ENCODE measurements at places on chromosomes 2 and 18.

DNA sequence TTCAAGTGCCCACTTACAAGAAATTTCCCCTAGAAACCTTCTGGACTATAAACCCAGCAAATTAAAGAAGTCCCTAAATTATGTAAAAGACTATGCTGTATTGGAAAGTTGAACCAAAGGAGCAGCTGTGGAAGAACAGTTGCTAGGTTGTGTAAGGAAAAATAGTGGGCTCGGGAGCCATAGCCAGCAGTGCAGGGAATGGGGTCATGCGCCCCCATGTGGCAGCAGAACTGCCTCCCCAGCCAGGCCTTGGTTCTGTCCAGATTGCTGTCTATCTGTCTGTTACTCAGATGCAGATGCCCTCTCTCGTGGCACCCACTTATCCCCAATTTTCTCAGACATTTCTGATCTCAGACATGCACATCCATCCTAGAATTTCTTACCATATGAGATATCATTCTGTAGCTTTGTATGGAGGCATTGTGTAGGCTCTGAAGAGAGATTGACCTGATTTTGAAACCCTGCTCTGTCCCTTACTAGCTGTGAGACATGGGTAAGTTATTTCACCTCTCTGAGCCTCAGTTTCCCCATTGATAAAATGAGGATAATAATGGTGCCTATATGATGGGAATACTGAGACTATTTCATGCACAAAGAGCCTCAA is 258.3 kb downstream of the SS18 start:
- DNase-seq, result no peak

- DNase-seq, result no peak
Measured at GRCh38 chr2:156340804-156341451, 8.4 kb upstream of the NR4A2 start.

DNA sequence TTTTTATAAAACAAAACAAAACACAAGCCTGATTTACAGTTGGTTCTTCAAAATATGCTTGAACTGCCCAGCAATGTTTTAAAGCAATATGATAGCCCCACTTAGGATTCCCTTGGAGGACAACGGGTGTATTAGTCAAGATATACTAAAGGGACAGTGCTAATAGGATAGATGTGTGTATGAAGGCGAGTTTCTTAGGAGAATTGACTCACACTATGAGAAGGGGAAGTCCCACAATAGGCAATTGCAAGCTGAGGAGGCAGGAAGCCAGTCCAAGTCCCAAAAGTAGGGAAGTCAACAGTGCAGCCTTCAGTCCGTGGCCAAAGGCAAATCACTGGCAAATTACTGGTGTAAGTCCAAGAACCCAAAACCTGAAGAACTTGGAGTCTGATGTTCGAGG is 167.9 kb downstream of the CBLN2 start:
- no peak for DNase-seq

GRCh38 chr2:54350426-54350825 is 94.4 kb upstream of the TSPYL6 start:
- no peak for DNase-seq

GRCh38 chr18:46160050-46160798 is 56.0 kb downstream of the HAUS1 start:
- DNase-seq, result no peak

- DNase-seq, result no peak
Measured at GRCh38 chr2:178280244-178280852, 86.0 kb downstream of the OSBPL6 start.

DNA sequence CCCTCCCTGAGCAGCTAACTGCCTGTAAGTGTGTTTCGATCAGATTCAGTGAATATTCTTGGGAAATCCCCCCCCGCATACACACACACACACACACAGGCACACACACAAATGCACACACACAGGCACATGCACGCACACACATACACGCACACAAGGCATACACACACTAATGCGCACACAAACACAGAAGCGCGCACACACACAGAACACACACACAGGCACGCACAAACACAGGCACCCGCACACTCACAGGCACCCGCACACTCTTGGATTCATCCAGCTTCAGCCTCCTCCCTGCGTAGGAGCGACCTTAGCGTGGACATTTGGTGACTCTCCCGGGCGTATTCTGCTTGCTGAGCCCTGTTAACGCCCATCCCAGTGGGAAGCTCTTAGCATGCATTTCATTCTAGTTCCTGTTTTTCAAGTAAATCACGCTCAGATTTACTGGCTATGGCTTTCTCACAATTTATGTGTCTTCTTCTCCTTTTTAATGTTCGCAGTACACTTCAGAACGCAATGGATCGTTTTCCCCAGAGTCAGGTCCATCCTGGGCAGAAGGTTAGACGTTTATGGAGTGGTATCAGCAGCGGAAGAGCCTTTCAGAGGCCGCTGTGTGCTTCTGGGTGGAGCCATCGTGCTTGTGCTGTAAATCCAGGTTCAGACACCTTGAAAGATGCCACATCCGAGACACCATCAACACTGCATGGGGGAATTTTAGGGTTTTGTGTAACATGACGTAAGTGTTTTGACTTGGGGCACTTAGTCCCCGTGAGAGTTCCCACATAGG is 656.6 kb downstream of the GALR1 start:
- no peak for DNase-seq

DNA sequence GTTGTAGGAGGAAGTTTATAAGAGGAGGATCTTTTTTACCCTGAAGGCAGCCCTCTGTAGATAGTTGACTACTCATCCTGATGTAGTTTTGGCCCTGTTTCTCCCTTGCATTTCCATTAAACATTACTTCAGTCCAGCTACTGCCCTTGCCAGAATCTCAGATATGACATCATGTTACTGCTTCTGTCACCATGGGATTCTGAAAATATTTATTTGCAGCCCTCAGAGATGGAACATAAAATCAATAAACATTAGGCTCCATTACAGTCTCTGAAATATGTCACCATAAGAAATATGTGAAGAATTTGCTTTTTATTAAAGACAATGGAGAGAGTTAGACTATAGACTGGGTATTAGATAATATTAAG is 68.7 kb upstream of the STK39 start:
- no peak for DNase-seq

DNA sequence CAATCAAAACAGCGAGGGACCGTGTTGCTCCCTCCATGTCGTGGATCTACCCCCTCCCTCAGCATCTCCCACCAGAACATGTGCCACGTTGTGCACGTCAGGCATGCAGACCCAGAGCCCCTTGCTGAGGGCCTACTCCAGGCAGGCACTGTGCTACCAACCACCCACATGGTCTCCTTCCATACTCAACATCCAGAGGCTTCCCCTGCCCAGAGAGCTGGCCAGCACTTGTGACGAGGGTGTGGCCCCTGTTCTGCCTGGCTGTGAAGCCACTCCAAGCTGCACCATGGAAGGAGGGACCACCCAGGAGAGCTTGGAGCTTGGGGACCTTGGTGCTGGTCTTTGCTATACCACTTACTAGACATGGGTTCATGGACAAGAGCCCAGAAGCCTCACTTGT is 40.5 kb downstream of the REEP1 start:
- DNase-seq, result no peak

DNA sequence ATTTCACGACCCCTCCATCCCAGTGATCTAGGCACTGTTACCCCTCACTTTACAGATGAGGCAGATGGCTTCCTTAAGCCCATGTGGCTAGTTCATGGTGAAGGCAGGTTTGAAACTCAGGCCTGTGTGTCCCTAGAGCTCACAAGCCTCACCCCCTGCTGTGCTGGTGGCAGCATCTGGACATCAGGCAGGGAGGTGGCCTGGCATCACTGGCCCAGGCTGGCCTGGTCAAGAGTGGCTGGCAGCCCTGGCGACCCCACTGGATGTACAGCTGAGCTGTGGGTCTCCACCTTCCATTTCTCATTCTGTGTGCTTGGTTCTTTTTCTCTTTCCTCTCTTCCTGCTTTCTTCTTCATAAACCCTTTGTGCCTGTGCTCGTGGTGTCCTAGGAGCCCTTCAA is 56.3 kb downstream of the BOLA3 start:
- no peak for DNase-seq

- no peak for DNase-seq
Measured at GRCh38 chr2:58535182-58535581, 294.1 kb upstream of the FANCL start.

- no peak for DNase-seq
Measured at GRCh38 chr2:118842661-118843482, 4.6 kb downstream of the EN1 start.

GRCh38 chr2:241050624-241051577 is 51.2 kb downstream of the MTERF4 start:
- DNase-seq, result no peak

- DNase-seq, result no peak
Measured at GRCh38 chr2:45102579-45103117, 93.4 kb upstream of the SIX2 start.

GRCh38 chr2:209985874-209986273 is 16.6 kb upstream of the RPE start:
- DNase-seq, result no peak

- no peak for DNase-seq
Measured at GRCh38 chr18:39770399-39770798, 2184.6 kb upstream of the PIK3C3 start.

DNA sequence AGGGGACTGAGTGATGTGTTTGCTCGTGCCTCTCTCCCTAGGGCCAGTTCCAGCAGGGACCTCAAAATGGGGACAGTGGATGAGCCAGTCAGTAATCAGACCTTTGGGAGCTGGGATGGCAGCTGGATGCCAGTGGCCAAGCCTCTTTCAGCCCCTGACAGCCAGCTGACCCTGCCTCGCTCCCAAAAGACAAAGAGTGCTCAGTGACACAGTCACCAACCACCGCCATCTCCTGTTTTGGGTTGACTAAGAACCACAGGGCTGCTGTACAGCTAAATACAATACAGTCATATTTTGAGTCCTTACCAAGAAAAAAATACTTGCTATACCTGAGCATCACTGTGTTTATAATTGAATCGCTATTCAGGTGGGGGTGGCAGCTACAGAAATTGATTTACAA is 75.7 kb downstream of the POU3F3 start:
- DNase-seq, result no peak

- no peak for DNase-seq
Measured at GRCh38 chr2:44351676-44352075, 9.6 kb downstream of the PREPL start.

GRCh38 chr18:79684283-79684631 is 4.7 kb downstream of the CTDP1 start:
- DNase-seq, result no peak

DNA sequence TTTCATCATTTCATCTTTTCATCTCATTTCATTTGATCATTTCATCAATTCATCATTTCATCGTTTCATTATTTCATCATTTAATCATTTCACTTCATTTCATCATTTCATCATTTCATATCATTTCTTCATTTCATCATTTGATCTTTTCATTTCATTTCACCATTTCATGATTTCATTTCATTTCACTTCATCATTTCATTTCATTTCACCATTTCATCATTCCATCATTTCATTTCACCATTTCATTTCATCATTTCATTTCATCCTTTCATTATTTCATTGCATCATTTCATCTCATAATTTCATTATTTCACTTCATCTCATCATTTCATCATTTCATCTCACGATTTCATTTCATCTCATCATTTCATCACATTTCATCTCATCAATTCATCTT is 127.8 kb downstream of the ANKRD30BL start:
- no peak for DNase-seq

DNA sequence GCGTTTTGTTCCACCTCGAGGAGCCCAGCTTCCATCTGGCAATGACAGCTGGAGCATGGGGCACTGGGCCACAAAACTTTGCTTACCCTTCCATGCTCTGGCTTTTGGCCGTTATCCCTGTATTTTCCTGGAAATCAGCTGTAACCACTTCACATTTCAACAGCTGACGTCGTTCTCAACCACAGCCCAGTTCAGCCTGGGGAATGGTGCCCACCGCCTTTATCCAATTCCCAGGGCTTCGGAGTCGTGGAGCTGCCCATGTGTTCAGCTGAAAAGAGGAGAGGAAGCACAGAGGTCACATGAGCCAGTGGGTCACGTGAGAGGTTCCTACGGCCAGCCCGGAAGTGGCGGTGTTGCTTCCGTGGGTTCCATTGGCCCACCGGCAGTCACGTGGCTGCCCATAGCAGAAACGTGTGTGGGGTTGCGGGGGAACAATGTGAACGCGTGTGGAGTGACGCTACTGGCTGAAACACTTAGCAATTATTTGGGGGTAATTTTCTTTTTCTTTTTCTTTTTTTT is 16.7 kb upstream of the EDAR start:
- DNase-seq, result no peak

DNA sequence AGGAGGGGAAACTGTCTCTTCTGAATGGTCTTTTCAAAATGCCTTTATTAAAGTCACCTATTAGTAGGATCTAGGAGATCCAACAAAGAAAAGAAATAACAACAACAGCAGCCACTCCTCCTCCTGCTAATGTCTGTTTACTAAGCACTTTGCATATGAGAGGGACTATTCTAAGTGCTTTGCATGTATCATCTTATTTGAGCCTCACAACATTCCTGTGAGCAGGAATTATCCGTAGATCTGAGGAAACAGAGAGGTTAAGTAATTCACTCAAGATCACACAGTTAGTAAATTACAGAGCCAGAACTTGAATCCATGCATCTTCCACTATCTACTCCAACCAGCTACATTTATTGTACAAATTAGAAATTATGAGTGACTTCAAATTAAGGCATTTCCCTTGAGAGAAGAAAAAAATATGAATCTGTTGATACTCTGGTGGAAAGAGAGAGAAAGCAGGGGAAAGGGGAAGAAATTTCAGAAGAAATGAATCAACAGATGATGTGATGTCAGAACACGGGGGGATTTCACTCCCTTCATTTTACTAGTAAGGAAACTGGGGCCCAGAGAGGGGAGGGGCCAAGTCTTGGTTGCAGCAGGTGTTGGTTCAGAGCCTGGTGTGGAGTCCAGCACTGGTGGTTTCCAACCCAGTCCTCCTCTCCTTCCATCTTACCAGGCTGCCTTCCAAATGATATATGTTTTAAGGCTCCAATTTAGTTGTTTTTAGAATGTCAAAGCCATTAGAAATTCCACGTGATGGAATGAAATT is 49.7 kb downstream of the TSN start:
- no peak for DNase-seq

GRCh38 chr2:196459539-196459938 is 180.0 kb upstream of the CCDC150 start:
- no peak for DNase-seq

- DNase-seq, result no peak
Measured at GRCh38 chr2:148479398-148479797, 165.2 kb upstream of the EPC2 start.

GRCh38 chr18:38759457-38759856 is 1193.9 kb upstream of the CELF4 start:
- no peak for DNase-seq
